ENCODE measurements at places on chromosomes 7 and 10.

- no peak for DNase-seq
These were observed 31.9 kb upstream of the LRRC4 start for GRCh38 chr7:128063088-128063487.

- no peak for DNase-seq
These were observed 304.8 kb downstream of the GLRX3 start for GRCh38 chr10:130440971-130441370.

DNA sequence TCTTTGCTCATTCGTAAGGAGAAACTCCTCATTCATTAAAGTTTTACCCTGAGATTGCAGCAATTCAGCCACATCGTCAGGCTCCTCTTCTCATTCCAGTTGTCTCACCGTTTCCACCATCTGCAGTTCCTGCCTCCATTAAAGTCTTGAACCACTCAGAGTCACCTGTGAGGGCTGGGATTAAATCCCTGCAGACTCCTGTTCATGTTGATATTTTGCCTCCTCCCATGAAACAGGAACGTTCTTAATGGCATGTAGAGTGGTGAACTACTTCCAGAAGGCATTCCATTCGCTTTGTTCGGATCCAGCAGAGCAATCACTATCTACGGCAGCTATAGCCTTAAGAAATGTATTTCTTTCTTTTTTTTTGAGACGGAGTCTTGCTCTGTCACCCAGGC, 96.5 kb upstream of the FAM20C start:
- DNase-seq = no peak

DNA sequence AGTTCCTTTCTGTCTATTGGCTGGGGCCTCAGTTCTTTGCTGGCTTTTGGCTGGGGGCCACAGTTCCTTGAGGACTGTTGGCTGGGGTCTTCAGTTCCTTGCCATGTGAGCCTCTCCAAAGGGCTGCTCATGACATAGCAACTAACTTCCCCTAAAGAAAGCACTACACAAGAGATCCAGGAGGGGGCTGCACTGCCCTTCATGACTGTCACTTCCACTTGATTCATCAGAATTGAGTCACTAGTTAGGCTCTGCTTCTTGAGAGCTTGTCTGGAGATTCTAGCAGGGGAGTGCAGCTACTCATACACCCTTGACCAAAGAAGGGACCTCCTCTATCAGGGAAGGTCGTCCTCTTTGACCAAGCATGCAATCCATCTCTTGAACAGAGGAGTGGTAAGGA, 38.0 kb upstream of the MKX start:
- DNase-seq = no peak

- no peak for DNase-seq
These were observed 116.0 kb downstream of the NEURL1 start for GRCh38 chr10:103609231-103610082.

GRCh38 chr7:139060695-139061237, 24.9 kb upstream of the ZC3HAV1L start:
- no peak for DNase-seq

DNA sequence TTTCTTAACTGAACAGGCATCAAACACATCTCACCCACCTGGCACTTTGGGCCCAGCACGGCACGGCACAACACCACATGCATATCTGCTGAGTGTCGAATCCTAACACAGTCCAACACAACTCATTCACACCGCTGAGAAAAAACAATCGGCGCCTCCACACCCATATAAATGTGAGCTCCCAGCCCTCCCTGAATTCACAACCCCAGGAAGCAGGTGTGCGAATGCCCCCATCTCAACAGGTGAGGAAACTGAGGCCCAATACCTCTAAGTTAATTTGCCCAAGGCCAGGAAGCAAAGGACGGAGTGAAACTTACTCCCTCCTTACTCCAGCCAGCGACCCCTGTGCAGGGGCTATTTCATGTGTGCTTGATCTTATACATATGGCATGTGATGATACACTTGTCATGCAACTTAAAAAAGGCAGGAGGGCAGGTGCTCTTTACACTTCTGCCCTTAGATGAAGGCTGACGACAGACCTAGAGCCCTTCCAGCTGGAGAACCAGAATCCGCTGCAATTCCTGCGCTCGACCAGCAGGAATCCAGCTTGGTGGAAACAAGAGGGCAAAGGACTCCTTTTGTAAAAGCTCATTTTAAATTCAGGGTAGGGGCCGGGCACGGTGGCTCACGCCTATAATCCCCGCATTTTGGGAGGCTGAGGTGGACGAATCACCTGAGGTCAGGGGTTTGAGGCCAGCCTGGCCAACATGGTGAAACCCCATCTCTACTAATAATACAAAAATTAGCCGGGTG, 116.0 kb downstream of the LARP4B start:
- no peak for DNase-seq

- no peak for DNase-seq
These were observed 155.8 kb upstream of the HABP2 start for GRCh38 chr10:113397047-113397446.

DNA sequence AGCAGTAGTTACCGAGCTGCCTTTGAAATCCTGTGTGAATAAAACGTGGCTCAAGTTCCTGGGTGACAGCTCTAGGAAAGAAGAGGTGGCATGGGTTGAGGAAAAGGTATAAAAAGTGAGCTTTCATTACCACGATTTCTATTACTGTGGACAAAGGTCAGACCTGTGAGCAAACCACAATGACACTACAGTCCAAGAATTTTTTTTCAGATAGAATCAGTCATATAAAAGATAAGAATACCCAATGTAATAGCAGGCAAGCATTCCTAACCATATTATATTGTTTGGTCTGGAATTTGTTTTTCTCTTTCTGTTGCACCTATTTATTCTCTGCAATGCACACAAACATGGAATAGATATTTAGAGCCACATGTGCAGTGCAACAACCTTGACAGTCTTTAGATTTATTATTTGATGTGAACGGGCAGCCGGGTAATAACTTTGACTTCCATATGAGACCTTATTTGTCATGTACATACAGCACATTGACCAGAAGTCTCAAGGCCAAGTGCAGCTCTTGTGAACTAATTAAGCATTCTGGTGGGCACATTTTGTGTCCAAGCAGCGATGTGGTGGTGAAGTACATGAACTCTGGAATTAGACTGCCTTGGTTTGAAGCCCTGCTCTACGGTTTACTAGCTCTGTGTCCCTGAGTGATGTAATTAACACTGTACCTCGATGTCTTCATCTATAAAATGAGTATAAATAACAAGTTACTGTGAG, 156.8 kb downstream of the NRCAM start:
- no peak for DNase-seq

- no peak for DNase-seq
These were observed 136.5 kb downstream of the EPC1 start for GRCh38 chr10:32210306-32211045.

- DNase-seq = no peak
These were observed 90.3 kb upstream of the PARD3 start for GRCh38 chr10:34905200-34905927.

- no peak for DNase-seq
These were observed 41.8 kb downstream of the CPED1 start for GRCh38 chr7:121030308-121030707.

- no peak for DNase-seq
These were observed 10.7 kb downstream of the PSAP start for GRCh38 chr10:71840177-71840957.

GRCh38 chr7:1511444-1512422, 7.5 kb upstream of the INTS1 start:
- no peak for DNase-seq

DNA sequence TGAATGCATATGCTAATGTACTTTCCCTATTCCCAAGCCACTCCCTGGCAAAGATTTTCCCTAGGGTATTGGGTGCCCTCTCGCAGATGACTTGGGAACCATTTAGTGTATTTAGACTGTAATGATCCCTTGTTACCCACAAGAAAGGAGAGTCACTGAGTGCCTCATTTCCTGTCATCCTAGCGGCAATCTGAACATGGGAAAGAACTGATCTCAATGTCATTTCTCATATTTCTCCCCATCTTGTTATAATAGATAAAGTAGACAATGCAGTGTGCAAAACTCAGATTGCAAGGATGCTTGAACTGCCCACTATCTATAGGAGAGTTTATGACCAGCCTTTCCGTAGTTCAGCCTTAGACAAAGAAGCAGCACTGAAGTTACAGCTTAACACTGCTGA, 123.3 kb downstream of the MICU1 start:
- DNase-seq = no peak

GRCh38 chr7:30927559-30927958, 15.9 kb downstream of the AQP1 start:
- DNase-seq = no peak
